Activated T-cell treated with anti-CD3 and anti-CD28 coated beads, Interleukin-2, amount 50 U/mL, for 48 hours (primary cell): ENCODE measurements at places on chromosomes 3 and 15.

DNA sequence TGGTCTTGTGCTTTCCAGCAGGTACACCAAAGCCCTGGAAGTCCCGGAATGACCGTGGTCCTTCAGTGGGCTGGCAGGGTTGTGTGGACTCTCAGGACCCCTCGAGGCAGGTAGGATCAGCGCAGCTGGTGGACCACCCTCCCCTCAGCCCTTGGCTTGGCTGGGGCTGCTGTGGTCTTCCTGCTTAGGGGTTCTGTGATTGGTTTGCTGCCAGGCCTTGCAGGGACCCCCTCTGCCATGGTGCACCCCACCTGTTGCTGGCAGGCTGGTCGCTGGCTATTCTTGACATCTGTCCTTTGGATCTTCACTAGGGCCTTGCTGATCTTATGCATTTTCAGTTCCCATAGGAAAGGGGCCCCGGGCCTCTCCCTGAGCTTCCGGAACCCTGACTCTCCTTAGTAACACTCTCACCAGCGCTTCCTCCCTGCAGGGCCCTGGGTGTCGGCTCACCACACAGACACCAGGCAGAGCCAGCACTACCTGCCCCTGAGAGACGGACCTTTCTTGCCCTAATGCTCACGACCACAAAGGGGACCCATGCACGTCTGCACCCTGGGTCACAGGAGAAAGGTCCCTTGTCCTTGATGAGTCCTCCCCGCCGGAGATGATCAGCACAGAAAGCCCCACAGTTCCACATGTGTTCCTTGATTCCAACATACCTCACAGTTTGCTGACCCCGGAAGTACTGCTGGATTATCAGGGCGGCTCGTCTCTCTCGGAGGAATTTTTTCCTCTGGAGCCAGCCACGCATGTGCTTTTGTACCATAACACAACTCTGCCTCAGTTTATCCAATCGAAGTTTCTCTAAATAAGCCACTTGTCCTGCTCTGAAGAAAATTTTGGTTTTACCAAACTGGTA is 51.7 kb downstream of the MYO5C start:
- no peak for DNase-seq

GRCh38 chr3:65605876-65606432 is 432.8 kb downstream of the MAGI1 start:
- DNase-seq: no peak

DNA sequence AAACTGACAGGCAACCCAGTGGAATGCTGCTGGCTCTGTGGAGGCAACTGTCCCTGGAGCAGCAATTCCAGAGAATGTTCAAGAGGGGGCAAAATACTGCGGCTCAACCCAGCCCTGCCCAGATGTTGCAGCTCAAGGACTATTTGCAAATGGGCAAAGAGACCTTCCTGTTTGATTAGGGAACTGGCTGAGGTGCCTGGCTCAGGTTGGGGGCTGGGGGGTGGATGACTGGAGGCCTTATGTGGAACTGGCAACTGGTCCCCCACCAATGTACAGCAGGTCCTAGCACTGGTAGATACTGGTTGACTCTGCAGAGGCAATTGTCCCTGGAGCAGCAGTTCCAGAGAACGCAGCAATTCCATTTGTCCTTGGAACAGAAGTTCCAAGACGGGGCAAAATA is 302.5 kb downstream of the ZPLD1 start:
- DNase-seq: no peak

GRCh38 chr3:128425142-128425845 is 41.4 kb downstream of the DNAJB8 start:
- no peak for DNase-seq

- no peak for DNase-seq
Observed at GRCh38 chr3:146747928-146748327, 142.8 kb upstream of the PLSCR5 start.

- no peak for DNase-seq
Observed at GRCh38 chr15:68572921-68573320, 5.9 kb upstream of the CORO2B start.

- no peak for DNase-seq
Observed at GRCh38 chr3:2923390-2923789, 186.8 kb downstream of the IL5RA start.

DNA sequence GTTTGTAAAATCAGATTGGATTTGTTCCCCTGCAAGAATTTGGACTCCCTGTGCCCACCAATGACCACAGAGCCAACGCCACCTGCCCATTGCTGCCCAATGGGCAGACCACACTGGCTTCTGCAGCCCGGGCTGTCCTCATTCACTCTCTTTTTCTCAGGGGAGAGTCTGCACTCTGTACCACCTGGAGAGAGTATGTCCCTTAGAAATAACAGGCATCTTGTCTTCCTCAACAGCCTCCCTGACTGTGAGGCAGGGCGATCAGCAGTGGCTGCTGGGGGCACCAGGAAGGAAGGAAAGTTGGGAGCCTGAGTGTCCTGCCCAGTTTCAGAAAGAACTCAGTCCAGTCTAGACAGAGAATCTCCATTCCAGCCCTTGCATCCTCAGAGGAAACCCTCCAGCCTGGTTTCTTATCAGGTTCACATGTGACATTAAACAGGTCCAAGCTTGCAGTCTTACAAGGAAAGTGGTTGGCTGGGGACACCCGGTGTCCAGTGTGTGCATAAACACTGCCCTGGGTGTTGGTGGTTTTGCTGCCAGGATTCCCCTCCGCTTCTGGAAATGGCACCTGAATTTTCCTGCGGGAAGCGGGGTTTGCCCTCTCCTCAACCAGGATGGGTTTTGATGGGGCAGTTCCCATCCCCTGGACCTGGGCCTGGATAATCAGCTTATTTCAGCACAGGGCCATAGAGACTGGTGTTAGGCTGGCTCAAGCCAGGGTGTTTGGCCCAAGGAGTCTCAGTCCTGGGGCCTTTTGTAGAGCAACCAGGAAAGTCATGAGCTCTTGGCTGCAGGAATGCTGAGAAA is 37.2 kb downstream of the SSUH2 start:
- DNase-seq: no peak

- DNase-seq: no peak
Observed at GRCh38 chr15:52057996-52058395, 39.0 kb downstream of the MAPK6 start.

DNA sequence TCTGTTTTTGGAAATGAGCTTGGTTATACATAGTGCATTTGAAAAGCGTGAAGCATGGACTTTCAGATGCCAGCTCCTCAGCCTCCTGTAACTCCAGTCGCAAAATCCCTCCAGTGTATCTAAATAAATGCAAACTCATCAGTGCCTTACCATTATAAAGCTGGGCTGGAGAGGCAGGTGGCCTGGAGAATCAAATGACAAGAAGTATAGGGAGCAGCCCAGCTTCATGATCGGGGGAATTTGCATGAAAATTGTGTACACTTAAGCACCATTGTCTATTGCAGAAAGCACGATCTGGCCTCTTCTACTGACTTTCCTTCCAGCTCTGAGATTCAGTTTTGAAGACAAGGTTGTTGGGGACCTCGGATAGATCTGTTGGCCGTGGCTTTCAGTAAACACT is 71.7 kb downstream of the IGF1R start:
- no peak for DNase-seq

DNA sequence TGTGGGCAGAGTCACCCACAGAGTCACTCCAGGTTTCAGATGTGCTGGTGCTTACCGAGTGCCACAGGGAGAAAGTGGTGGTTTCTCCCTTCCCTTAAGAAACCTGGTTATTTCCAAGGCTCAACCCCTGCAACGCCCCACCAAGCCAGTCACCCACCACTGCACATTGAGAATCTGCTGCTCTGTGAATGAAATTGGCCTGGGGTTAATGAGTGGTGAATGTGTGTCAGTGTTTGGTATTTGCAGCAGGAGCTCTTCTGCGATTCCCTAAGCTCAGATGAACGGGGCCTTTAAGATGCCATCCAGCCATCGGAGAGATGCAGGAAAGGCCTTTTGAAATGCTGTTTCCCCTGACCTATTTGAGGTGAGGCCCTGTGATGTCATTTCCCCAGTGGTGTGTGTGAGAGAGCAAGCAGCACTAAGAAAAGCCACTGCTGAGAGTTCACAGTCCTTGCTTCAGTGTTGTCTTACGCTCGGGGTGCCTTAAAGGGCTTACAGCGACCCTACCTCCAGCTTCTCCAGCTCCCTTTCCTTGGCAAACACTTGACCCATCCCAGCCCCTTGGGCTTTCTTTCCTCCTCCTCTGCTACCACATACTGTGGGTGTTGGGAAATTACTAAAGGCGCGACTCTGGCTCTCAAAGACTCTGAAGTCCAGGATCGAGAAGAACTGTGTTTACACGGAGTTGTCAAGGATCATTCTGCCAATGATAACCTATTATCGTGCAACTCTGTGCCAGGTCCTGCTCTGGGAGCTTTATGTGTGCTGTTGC is 68.9 kb downstream of the SMAD3 start:
- DNase-seq: peak; percentile 70

DNA sequence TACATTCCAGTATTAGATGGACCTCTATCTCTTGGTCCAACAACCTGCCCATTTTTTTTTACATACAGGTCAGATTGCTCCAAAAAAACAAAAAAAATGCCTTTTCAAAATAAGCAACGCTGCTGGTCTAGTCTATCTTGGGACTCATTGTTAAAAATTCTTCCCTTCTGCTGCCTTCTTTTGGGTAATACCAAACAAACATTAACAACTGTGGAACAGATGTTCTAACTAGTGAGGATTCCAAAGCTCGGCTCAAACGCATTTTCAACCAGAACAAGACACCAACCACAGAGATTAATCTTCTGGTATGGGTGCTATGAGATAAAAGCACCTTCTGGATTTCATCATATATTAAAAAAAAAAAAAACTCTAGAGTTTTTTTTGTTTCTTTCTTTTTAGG is 24.7 kb downstream of the ARHGAP31 start:
- no peak for DNase-seq

DNA sequence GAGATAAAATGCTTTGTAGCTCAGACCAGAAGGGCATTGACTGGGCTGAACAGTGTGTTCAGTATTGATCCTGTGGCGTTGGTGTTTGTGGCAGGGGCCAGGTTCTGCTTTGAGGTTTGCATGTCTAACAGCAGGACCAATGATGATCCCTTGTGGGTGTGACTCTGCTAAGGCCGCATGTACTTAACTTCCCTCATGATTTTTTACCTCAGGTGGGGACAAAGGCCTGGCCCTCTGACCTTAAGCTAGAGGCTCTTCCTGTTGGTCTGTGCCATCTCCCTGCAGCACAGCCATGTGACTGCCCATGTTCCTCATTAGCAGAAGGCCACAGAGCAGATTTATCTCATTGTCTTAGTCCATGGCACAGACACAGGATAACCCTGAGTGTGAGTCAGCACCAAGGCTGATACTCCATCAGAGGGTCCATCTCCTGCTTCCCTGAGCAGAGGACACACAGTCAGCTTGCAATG is 34.3 kb upstream of the BSN start:
- no peak for DNase-seq

DNA sequence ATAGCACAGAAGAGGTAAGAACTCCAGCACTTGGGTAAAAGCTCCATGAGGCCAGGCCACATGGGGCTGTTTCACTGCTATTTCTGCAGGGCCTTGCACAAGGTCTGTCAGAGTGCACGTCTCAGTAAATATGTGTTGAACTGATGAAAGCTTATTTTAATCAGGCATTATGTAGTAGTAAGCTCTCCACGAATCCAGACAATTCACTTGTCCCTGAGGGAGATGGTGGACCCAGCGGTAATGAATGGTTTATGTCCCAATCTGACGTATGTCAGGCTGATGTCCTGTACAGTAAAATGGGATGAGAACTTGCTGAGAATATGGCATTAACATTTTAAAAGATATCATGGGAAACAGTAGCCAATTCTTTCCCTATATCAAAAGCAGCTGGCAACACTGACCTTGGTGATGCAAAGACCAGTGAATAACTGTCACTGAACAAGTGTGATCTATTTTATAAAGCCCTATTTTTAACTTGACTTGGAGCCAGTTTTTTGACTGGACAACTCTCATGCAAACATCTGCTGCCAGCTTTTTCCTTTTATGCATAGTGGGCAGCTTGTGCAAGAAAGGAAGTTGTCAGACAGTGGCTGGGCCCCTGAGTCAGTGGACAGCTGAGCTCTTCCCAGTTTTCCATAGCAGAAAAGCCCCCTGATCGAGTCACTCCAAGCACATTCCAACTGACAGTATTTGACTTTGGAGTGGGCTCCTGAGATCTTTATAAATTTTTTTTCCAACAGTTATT is 519.8 kb upstream of the MDFIC2 start:
- DNase-seq: no peak

DNA sequence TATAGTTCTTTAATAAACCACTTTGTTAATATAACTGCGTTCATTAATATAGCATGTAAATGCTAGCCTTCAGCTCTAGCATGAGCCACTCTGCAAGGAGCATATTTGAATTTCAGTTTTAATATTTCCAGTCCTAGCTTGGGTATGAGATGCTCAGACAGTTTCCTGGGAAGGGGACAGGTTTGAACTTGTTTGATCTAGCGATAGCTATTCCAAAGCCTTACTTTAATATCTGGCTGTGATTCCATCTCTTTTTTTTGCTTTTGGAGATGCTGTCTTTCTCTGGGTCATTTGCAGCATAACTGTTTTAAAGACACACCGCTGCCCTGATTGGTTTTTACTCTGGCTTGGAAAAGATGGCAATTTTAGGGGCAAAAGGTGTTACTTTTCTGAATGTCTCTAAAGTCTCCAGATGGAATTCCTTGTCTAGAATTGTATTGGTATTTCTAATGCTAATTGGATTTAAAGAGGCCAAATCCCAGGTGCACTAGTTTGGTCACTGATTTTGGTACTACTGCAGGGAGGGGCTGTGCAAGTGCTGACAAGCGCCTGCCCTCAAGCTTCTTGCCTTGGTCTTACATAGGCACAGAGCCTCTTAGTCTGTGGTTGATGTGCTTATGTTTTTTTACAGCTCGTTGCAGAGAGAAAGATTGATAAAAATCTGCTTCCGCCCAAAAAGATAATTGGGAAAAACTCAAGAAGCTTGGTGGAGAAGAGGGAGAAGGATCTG is 2.8 kb downstream of the NISCH start:
- DNase-seq: no peak

GRCh38 chr15:58222679-58223078 is 84.5 kb downstream of the AQP9 start:
- no peak for DNase-seq

- no peak for DNase-seq
Observed at GRCh38 chr3:149384911-149385321, 7.5 kb upstream of the TM4SF1 start.

GRCh38 chr3:150069633-150070032 is 98.9 kb upstream of the PFN2 start:
- DNase-seq: no peak

DNA sequence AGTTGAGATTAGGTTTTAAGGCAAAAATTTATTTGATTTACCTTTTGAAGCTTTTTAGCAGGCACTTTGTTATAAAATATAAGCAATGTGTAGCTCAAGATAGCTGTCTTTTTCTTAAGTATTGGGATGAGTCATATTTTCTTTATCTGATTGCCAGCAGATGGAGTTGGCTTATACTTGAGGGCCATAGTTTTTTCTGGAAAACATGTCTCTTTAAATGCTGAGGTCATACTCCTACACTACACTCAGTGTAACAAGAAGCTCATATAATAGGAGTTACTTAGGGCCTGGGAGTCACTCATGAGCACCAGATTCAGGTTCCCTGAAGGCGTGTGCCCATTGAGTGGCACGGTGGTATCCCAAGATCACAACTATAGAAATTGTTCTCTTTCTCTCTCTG is 579.8 kb downstream of the EDEM1 start:
- no peak for DNase-seq

DNA sequence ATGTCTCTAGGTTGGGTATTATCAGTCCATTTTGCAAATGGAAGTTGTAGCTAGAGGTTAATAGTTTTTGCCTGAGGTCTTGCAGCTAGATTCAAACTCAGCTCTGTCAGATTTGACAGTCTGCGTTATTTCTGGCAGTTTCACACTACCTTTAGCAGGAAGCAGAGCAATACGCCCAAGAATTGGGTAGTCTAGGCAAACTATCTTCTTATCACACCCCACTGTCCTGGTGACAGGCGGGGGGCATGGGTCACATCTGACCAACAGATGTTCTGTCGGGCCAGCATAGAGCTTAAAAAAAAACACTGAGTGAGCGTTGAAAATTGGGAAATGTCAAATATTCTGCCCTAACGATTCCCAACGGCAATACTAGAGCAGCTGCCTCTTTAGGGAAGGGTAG is 5.7 kb downstream of the GPR160 start:
- DNase-seq: no peak
